ENCODE measurements at places on chromosomes 12 and 14.

DNA sequence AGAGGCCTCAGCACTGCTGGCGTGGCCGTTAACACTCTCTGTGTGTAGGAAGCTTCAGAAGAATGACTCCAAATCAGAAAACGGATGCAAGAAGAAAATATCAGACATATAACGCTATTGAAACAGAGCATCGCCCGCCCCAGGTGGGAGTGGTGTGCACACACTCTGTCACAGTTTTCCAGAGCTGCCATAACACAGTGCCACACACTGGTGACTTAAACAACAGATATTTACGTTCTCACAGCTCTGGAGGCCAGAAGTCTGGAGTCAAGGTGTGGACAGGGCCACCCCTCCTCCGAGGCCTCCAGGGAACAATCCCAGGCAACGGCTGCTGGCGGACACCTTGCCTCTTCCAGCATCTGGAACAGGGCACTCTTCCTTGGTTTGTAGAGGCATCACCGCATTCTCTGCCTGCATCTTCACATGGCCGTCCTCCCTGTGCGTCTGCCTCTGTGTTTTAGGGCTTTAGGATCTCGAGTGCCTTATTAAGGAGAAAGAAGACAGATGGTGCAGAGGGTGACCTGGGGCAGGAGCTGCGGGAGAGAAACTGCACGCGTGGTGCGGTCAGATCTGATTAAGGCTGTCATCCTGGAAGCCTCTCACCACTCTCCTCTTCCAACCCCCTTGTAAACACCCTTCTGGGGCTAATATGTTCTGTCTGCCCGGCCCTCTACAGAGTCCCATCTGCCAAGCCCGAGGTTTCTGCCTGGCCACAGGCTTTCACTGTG is 141.0 kb downstream of the SLC15A4 start:
- H3K27me3 ChIP-seq: no peaks in the 10 kb centered on the region
- no peak overlapping the region for H3K27ac ChIP-seq
- no peak for ATAC-seq
- no peak overlapping the region for H3K4me3 ChIP-seq
- H3K4me1 ChIP-seq: no peaks in the 10 kb centered on the region

- no peak overlapping the region for H3K27ac ChIP-seq
- no peak for ATAC-seq
- H3K4me3 ChIP-seq: no peak overlapping the region
- no peaks in the 10 kb centered on the region for H3K36me3 ChIP-seq
- peaks cover 4% of the 10 kb centered on the region for H3K27me3 ChIP-seq
- no peaks in the 10 kb centered on the region for H3K4me1 ChIP-seq
Measured at GRCh38 chr12:88570103-88570502, 10.2 kb downstream of the KITLG start.

- no peaks in the 10 kb centered on the region for H3K27me3 ChIP-seq
- H3K4me1 ChIP-seq: peaks cover 31% of the 10 kb centered on the region
- peak overlapping the region; percentile 95 for H3K27ac ChIP-seq
- peak overlapping the region; percentile 95 for H3K4me3 ChIP-seq
Measured at GRCh38 chr12:50085615-50086072, 502 bp downstream of the SMARCD1 start.

DNA sequence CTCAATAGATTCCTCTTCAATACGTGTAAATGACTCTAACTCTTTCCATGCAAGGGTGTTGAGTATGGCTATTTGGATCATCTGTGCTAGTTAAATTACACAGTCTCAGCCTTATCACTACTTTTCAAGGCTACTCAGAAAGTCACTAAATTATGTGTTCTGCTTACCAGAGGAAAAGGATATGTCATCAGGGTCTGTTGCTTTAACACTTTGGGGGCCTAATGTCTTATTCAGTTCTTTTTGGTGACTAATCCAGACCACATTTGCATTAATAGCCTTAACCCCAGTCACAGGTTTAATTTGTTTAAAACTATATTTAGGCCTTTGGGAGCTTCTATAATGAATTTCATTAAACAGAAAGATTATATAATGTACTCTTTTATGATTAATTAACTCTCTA is 649.3 kb downstream of the RPS29 start:
- no peak overlapping the region for H3K27ac ChIP-seq
- no peaks in the 10 kb centered on the region for H3K4me1 ChIP-seq
- no peaks in the 10 kb centered on the region for H3K36me3 ChIP-seq
- ATAC-seq: no peak
- H3K4me3 ChIP-seq: no peak overlapping the region
- no peaks in the 10 kb centered on the region for H3K27me3 ChIP-seq

- no peaks in the 10 kb centered on the region for H3K27me3 ChIP-seq
- H3K36me3 ChIP-seq: no peaks in the 10 kb centered on the region
- no peaks in the 10 kb centered on the region for H3K4me1 ChIP-seq
- H3K27ac ChIP-seq: no peak overlapping the region
- no peak overlapping the region for H3K4me3 ChIP-seq
Measured at GRCh38 chr12:78746001-78746400, 118.6 kb upstream of the SYT1 start.

DNA sequence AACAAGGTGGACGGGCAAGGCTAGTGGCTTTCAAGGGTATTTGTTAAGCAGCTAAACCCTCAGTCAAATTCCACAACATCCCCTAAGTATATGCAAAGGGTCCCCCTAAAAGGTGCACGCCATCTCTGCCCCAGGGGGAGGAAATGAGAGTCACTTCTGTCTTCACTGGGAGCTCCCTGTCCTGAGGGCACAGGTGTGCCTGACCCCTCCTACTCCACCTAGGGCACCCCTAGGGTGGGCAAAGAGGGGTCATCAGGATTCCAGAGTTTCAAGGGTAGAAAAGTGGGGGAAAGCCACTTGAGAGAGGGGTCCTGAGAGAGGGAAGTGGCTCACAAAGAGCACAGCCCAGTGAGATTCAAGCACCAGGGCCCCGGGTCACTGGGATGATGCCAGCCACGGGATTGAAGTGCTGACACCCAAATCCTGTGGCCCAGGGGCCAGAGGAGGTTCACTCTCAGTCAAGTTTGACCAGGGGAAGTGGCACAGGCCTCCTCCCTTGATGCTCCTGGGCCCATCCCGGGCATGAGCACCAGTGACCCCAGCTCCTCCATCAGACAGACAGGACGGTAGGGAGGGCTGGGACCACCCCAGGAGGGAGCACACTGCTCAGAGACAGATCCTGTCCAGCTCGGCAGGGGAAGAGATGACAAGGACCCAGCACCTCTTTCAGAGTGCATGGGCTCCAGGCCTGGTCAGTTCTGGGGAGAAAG is 82.3 kb upstream of the BCL11B start:
- no peak overlapping the region for H3K27ac ChIP-seq
- H3K4me3 ChIP-seq: no peak overlapping the region
- no peaks in the 10 kb centered on the region for H3K4me1 ChIP-seq
- H3K36me3 ChIP-seq: no peaks in the 10 kb centered on the region
- no peaks in the 10 kb centered on the region for H3K27me3 ChIP-seq
- ATAC-seq: no peak

GRCh38 chr12:116060764-116061163 is 216.7 kb downstream of the MED13L start:
- H3K4me1 ChIP-seq: peaks cover 12% of the 10 kb centered on the region
- H3K36me3 ChIP-seq: no peaks in the 10 kb centered on the region
- H3K4me3 ChIP-seq: peak overlapping the region; percentile 80
- H3K27me3 ChIP-seq: no peaks in the 10 kb centered on the region

GRCh38 chr14:100530270-100531072 is 56.7 kb downstream of the BEGAIN start:
- no peaks in the 10 kb centered on the region for H3K36me3 ChIP-seq
- ATAC-seq: no peak
- no peaks in the 10 kb centered on the region for H3K27me3 ChIP-seq
- H3K27ac ChIP-seq: no peak overlapping the region

DNA sequence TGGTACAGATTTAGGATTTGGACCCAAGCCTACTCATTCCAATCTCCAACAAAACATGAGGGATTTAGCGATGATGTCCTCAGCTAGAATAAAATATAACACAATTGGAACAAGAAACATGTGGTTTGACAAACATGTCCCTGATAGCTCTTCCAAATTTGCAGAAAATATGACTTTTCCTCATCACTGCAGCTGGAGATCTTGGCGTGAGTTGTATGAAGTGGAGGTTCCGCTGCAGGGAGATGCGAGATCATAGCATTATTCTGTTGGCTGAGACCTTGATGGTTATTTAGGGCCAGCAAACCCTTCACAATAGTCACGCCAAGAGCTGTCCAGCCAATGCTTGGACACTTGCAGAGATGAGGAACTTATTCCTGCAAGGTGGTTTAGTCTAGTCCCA is 413.4 kb upstream of the TBX3 start:
- no peak overlapping the region for H3K4me3 ChIP-seq
- H3K4me1 ChIP-seq: no peaks in the 10 kb centered on the region
- H3K27ac ChIP-seq: no peak overlapping the region
- no peak for ATAC-seq
- H3K36me3 ChIP-seq: no peaks in the 10 kb centered on the region

DNA sequence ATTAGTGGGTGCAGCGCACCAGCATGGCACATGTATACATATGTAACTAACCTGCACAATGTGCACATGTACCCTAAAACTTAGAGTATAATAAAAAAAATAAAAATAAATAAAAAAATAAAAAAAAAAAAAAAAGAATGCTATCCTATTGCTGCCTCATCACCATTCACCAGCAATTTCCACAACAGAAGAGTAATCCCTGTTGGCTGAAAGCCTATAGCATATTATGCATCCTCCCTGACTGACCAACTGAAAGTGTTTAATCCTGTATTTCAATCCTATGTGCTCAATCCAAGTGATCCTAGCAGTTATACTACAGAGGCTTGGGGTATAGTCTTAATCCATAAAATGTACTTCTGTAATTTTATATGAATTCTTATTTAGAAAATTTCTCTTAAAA is 18.5 kb downstream of the DICER1 start:
- peak overlapping the region; percentile 45 for H3K27ac ChIP-seq
- ATAC-seq: no peak
- H3K36me3 ChIP-seq: peaks cover 30% of the 10 kb centered on the region
- peaks cover 38% of the 10 kb centered on the region for H3K4me1 ChIP-seq
- H3K27me3 ChIP-seq: no peaks in the 10 kb centered on the region

- H3K4me3 ChIP-seq: no peak overlapping the region
Measured at GRCh38 chr14:89673512-89674225, 256.6 kb upstream of the FOXN3 start.

DNA sequence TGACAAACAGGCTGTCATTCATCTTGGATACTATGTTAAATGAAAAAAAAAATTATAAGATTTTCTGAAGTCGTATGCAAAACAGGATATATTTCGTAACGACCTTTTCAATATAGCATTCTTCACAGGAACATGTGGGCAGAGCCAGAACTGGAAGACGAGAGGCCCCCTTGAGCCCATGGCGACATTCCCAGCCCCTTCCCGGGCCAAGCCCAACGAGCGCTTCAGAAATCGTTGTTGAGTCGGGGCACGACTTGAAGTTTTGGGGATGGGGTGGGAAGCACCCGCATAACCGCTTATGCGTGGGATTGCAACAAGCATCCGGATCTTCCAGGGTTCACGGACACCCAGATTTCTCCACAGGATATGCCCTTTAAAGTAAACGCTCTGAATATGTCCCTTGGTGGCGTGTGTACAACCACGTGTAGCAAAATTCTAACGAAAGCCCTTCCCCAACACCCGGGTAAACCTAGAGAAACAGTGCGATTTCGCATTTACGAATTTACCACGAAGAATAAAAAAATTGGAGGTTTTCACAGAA is 736 bp downstream of the C14orf39 start:
- no peak overlapping the region for H3K27ac ChIP-seq
- no peak overlapping the region for H3K4me3 ChIP-seq
- H3K4me1 ChIP-seq: no peaks in the 10 kb centered on the region
- peaks cover 13% of the 10 kb centered on the region for H3K27me3 ChIP-seq
- no peaks in the 10 kb centered on the region for H3K36me3 ChIP-seq
- no peak for ATAC-seq

GRCh38 chr14:34857689-34858449 is 17.3 kb downstream of the BAZ1A start:
- peaks cover 99% of the 10 kb centered on the region for H3K36me3 ChIP-seq
- H3K4me3 ChIP-seq: peak overlapping the region; percentile 64
- H3K27ac ChIP-seq: peak overlapping the region; percentile 84
- ATAC-seq: peak; percentile 78

- no peaks in the 10 kb centered on the region for H3K36me3 ChIP-seq
- peaks cover 3% of the 10 kb centered on the region for H3K27me3 ChIP-seq
Measured at GRCh38 chr12:8817856-8818255, 4.6 kb upstream of the A2ML1 start.

GRCh38 chr14:85010186-85010585 is 519.8 kb upstream of the FLRT2 start:
- no peak overlapping the region for H3K27ac ChIP-seq
- no peak for ATAC-seq
- no peaks in the 10 kb centered on the region for H3K36me3 ChIP-seq
- no peaks in the 10 kb centered on the region for H3K4me1 ChIP-seq
- H3K27me3 ChIP-seq: no peaks in the 10 kb centered on the region

- peaks cover 4% of the 10 kb centered on the region for H3K27me3 ChIP-seq
- no peak overlapping the region for H3K27ac ChIP-seq
- no peaks in the 10 kb centered on the region for H3K4me1 ChIP-seq
- no peak overlapping the region for H3K4me3 ChIP-seq
- H3K36me3 ChIP-seq: no peaks in the 10 kb centered on the region
Measured at GRCh38 chr12:24991209-24992049, 42.5 kb upstream of the BCAT1 start.

GRCh38 chr12:3931776-3932175 is 58.6 kb upstream of the PARP11 start:
- H3K4me3 ChIP-seq: no peak overlapping the region
- H3K36me3 ChIP-seq: no peaks in the 10 kb centered on the region
- no peak overlapping the region for H3K27ac ChIP-seq
- H3K27me3 ChIP-seq: no peaks in the 10 kb centered on the region
- no peak for ATAC-seq

Measured in activated T-helper 17 cell treated with anti-CD3 and anti-CD28 coated beads, Interleukin-2, amount 50 U/mL, for 72 hours (primary cell).